GM06990 (cell line): ENCODE measurements at places on chromosomes 5 and 9.

GRCh38 chr5:172561151-172561550, 79.9 kb upstream of the NEURL1B start:
- no peak for DNase-seq

GRCh38 chr5:89397096-89397495, 514.1 kb upstream of the MEF2C start:
- peak; percentile 52 for DNase-seq

- DNase-seq: no peak
Observed at GRCh38 chr9:125133403-125134329, 9.7 kb downstream of the SCAI start.

- DNase-seq: no peak
Observed at GRCh38 chr5:6873359-6873758, 160.1 kb downstream of the TENT4A start.

DNA sequence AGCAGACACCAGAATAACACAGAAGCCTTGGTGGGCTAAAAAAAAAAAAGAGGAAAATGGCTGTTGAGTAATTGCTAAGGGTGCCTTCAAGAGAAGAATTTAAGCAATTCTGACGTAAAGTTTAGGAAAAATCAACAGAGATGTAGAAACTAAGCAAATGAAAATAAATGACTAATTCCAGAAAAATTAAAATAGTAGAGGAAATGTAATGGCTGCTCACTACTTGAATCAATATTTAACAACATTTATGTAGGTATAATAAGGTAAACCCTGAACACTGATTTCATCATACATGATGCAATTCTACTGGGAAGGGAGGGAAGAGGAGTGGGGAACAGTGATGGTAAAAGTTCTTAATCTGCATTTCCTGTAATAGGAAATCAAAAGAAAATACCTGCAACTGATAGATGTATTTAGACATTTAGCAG, 41.4 kb downstream of the PUM3 start:
- DNase-seq: no peak

GRCh38 chr5:135309391-135310327, 89.4 kb downstream of the MACROH2A1 start:
- DNase-seq: no peak

- no peak for DNase-seq
Observed at GRCh38 chr9:105047742-105048041, 119.7 kb upstream of the ABCA1 start.

DNA sequence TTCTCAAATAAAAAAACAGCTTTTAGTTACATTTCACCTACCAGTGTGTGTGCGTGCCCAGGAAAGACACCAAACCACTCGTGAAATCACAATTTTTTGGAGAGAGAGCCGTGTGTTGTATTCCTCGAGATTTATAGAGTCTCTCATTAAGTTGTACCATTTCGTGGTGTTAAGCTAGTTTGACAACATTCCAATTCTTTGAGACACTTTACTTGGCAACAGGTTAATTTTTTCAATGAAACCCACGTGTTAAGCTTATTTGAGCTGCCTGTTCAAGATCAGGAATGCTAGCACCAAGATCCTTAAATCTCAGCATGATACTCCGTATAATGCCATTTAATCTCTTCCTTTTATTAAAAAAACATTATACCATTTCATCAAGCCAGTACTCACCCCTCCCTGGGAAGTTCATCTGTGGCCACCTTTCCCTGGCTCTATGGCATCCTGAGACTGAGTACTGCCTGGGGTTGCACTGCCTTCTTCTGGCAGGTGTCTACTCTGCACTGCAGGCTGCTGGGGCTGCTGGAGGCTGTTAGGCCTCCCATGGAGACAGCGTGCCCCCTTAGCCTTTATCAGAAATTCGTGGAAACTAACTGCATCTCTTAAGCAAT, 143.7 kb downstream of the ARHGAP26 start:
- DNase-seq: no peak

- DNase-seq: no peak
Observed at GRCh38 chr9:91771864-91772263, 178.2 kb downstream of the ROR2 start.

DNA sequence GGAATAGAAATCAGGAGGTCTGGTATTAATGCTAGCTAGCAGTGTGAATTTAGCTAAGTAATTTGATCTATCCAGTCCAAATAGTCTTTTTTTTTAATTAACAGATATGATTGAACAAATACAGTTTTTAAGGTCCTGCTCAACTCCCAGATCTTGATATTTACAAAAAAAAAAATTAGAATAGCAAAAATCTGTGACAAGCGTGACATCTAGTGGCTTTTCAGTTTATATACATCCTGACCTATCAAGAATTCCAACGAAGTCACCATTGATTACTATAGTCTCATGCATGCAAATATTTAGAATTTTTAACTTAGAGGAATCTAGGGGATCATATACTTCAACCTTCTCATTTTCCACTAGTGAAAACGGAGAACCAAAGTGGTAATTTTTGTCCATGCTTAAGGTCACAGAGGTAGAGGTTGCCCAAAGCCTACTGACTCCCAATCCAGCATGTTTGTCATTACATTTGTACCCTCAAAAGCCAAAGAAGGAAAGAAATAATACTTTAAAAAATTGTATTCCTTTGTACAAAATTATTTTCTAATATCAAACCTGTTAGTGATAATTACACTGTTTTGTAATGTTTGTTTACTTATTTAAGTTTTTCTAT, 17.6 kb upstream of the TARS1 start:
- DNase-seq: no peak

- no peak for DNase-seq
Observed at GRCh38 chr5:83036991-83037575, 40.1 kb downstream of the TMEM167A start.

DNA sequence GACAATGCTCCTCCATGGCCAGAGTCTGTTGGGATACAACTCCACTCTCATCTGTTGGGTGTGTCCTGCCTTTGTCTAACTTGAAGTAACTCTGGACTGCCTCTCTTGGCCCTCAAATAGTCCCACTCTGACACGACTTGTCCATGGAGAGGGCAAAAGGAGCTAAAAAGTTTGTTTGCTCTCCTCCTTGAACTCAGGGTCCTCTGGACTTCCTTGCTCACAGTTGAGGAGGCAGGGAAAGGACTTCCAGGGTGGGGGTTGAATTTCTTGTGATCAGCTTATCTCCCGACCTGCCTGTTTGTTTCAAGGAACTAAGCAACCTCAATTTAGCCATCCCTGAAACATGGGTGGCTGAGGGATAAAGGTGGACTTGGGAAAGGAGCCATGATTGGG, 11.7 kb downstream of the DNAJB5 start:
- no peak for DNase-seq

- no peak for DNase-seq
Observed at GRCh38 chr5:173777149-173777548, 111.0 kb upstream of the CPEB4 start.

DNA sequence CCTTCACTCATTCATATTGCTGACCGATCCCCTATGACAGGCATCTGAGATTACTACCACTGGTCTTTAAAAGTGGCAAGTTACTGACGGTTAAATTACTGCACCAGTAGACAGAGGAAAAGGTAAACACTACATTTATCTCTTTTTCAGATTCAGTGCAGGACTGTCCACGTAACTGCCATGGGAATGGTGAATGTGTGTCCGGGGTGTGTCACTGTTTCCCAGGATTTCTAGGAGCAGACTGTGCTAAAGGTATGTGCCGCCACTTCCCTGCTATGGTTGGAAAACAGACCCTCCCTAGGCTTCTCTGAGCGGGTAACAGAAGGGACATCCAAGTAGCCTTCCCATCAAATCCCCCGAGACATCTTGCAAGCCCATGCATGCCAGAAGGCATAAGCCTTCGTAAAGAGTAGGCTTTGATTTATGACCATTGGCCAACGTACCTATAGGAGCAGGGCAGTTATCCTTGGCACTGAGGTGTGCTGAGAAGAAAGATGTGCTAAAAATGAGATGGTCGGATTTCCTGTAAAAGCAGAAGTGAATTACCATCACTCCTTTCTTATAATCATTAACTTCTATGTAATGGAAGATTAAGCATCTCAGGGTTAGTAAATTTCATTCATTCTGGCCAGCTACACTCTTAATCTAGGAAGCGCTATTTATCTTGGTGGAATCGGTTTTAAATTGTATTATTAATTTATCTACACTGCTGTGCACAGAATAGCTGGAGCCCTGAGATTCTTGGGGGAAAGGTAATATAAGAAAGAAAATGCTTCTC, 193.4 kb upstream of the WWC1 start:
- no peak for DNase-seq

GRCh38 chr5:120413686-120414085, 50.4 kb upstream of the PRR16 start:
- DNase-seq: no peak

DNA sequence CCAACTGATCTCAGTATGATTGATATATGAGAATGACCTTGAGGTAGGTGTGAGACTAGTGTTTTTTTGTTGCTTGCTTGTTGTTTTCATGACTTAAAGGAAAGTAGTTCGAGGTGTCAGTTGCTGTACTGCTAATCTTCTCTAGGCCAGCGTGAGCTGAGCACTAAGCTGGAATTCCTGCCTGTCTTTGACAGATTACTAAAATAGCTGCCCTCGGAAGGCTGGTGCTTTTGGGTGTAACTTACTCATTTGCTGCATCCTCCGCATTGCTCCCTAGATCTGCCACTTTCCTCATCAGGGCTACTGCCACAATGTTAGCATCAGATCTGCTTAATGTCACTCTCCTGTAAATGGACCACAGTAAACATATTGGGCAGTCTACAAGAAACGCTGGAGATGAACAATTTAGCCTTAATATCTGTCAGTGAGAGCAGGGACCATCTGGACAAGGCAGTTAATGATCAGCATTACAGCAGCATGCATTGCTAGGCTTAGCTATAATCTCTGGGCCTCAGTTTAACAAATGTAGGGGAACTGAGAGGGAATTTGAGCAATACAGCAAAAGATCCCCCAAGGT, 106.6 kb upstream of the CDH6 start:
- no peak for DNase-seq

DNA sequence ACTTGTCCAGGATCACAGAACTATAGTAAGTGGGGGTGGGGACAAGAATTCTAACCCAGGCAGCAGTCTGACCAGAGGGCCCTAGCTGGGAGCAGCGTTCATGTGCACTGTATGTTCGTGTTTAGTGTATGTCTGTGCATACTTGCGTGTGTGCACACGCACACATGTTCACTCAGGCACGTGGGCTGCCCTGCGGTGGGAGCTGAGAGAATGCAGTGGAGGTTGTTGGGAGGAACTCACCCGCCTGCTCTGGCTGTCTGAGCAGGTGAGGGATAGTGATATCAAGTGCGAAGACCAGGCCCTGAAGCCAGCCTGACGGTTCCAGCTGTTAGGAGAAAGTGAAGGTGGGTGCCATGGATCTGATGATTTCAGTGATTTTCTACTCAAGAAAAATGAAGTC, 942 bp downstream of the DCANP1 start:
- DNase-seq: no peak

DNA sequence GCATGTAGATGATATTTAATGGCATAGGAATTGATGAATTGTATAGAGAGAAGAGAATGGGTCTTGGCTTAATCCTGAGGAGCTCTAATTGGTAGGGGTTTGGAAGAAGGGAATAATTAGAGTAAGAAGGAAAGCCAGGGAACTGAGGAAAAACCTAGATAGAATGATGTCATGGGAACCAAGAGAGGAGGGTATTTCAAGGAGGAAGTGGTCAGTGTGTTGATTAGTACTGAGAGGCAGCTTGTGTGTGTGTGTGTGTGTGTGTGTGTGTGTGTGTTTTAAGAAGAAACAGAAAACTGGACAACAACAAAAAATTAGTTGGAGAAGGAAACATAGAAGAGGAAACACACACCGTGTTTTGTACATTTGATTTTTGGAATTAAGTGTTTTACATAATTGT, 42.8 kb downstream of the MAST4 start:
- DNase-seq: no peak

DNA sequence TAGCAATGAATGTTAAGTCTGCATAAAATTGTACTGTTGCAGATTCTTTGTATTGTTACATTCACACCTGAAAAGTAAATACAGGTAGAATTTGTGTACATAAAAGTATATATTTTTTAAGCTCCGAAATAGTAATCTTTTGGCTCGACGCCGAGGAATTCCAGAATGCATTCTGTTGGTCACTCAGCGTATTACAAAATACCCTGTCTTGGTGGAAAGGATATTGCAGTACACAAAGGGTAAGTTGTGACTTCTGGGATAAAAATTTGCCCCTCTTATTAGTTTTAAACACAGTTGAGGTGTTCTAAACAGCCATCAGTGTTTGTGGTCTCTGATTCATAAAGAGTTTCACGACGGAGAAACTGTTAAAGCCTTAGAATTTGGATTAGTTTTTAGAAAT, 257.6 kb downstream of the ARHGEF28 start:
- no peak for DNase-seq

DNA sequence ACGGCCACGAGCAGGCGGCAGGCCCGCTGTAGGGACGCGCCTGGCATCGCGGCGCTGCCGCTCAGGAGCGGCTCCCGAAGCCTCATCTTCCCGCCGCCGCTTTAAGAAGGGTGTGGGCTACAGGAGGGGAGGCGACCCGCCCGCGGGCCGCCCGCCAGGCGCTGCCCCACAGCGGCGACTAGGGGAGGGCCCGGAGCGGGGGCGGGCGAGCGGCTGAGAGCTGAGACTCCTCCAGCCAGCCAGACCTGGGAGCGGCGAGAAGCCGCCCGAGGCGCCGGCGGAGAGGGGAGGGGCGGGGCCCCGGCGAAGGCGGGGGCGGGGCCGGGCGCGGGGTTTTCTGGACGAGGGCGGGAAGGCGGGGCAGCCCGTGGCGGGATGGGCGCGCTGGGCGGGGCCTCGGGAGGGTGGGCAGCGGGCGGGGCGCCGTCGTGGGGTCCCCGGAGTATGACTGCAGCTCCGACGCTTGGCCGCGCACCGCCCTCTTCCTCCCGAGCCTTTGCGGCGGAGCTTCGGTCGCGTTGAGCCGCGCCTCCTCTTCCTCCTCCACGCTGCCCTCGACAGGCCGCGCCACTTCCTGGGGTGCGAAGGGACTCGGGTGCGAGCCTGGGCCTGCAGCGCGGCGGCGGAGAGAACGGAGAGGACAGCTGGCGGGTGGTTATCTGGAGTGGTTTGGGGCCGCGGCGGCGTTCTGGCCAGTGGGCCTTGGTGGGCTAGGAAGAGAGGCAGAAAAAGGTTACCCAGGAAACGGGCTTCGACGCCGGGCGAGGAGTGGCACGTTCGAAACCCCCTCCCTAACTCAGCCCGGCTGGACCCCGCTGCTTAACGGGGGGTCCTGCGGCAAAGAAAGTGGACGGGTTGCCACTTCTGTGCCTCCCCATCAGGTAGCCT, at the start of gene B4GALT1:
Gene B4GALT1 (minus strand): TSS at position 253 of the 888 bp plus-strand sequence. CDS start 167 bp downstream, at position 86.
- peak; percentile 96 for DNase-seq

GRCh38 chr9:111274737-111275136, 55.3 kb downstream of the OR2K2 start:
- no peak for DNase-seq

DNA sequence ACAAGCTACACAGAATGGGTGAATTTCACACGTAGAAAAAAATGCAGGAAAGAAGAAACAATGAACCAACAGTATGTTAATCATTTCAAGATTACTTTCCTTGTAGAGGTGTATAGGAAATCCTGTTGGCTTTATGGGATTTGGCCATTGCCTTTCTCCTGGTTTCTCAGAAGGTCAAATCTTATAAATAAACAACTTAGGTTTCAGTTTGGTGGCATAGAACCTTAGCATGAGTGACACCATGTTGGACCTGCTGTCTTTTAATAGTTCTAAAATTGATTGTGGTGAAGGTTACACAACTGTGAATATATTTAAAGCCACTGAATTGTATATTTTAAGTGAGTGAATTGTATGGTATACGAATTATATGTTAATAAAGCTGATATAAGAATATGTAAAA, 16.7 kb upstream of the NDFIP1 start:
- no peak for DNase-seq

- DNase-seq: no peak
Observed at GRCh38 chr5:146426305-146426704, 20.8 kb upstream of the TCERG1 start.
